ENCODE measurements at places on chromosomes 3 and 15. TPM values are rescaled to one million over a fixed set of nuclear protein-coding genes. Genes with fewer than 3 reads are reported as not detected.
A peak's percentile ranks its signal among the peaks of the same experiment; 100 is the strongest.

The ABHD10 gene
- 13.2 TPM for polyA plus RNA-seq

- peaks cover 35% of the 10 kb centered on the region for H3K4me1 ChIP-seq
- H3K4me3 ChIP-seq = no peak overlapping the region
- no peaks in the 10 kb centered on the region for H3K36me3 ChIP-seq
Observed at GRCh38 chr15:81504170-81504905, 130.3 kb upstream of the TMC3 start.

GRCh38 chr15:59296181-59296617 is 76.5 kb downstream of the MYO1E start:
- H3K4me1 ChIP-seq = peaks cover 79% of the 10 kb centered on the region
- no peaks in the 10 kb centered on the region for H3K27me3 ChIP-seq
- H3K36me3 ChIP-seq = no peaks in the 10 kb centered on the region
- peak overlapping the region; percentile 93 for H3K27ac ChIP-seq
- no peak overlapping the region for H3K4me3 ChIP-seq

- no peak for DNase-seq
- no peaks in the 10 kb centered on the region for H3K36me3 ChIP-seq
- no peak overlapping the region for H3K4me3 ChIP-seq
Observed at GRCh38 chr3:95210878-95211277, 1148.0 kb downstream of the NSUN3 start.

DNA sequence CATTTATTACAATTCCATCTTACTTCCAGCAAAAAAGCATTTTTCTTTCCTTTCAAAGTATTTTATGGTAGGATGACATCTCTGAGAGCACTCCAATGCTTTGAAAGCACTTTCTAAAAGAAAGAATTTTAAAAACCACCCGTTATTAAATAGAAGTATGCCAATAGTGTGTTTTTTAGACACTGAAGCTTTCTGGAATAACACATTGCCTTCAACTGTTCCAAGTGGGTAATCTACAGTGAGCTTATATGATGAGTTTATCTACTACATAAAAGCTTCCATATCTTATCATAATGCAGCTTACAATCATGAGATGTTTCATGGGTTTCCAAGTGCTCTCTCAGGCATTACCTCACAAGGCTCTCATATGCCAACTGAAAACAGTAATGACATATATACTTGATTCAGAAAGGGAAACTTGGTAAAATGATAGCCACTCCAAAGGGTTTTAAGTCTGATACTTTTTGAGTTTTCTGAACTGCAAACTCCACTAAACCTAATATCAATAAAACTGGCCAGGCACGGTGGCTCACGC is 14.1 kb downstream of the CMTM6 start:
- peaks cover 2% of the 10 kb centered on the region for H3K4me1 ChIP-seq
- H3K27me3 ChIP-seq = no peaks in the 10 kb centered on the region
- no peak overlapping the region for H3K27ac ChIP-seq
- peaks cover 4% of the 10 kb centered on the region for H3K36me3 ChIP-seq
- DNase-seq = no peak

The RNF13 gene
- 40.7 TPM for polyA plus RNA-seq

- no peak overlapping the region for H3K27ac ChIP-seq
- no peak overlapping the region for H3K4me3 ChIP-seq
- DNase-seq = no peak
Observed at GRCh38 chr15:54540721-54541120, 562.5 kb downstream of the UNC13C start.

DNA sequence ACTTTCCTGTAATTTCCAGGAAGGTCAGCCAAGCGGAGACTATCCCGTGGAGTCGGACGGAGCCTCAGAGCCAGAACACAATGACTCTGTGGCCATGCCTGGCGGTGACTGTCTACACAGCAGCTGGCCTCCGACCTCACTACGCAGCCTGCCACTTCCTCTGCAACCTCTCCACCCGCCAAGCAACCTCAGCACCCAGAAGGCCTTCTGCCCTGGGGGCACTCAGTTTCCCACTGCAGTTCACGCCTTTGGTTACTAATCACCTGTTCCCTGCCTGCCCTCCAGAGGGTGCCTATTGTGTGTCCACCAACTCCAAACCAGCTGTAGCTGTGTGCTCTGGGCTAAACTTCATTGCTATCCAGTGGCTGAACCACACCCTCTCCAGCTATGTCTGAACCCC is 44.0 kb downstream of the TM2D3 start:
- H3K27me3 ChIP-seq = peaks cover 14% of the 10 kb centered on the region
- DNase-seq = no peak
- H3K4me3 ChIP-seq = no peak overlapping the region
- H3K4me1 ChIP-seq = no peaks in the 10 kb centered on the region

The NEK10 gene
- polyA plus RNA-seq = 0.98 TPM

- H3K4me3 ChIP-seq = no peak overlapping the region
- no peak overlapping the region for H3K27ac ChIP-seq
- DNase-seq = no peak
- H3K27me3 ChIP-seq = no peaks in the 10 kb centered on the region
- H3K36me3 ChIP-seq = no peaks in the 10 kb centered on the region
Observed at GRCh38 chr15:45386420-45386819, 8.1 kb upstream of the GATM start.

- peaks cover 49% of the 10 kb centered on the region for H3K27me3 ChIP-seq
- no peaks in the 10 kb centered on the region for H3K36me3 ChIP-seq
- no peak overlapping the region for H3K4me3 ChIP-seq
Observed at GRCh38 chr15:89419370-89419984, 76.9 kb downstream of the RHCG start.

- H3K4me3 ChIP-seq = no peak overlapping the region
- H3K27me3 ChIP-seq = no peaks in the 10 kb centered on the region
- H3K4me1 ChIP-seq = no peaks in the 10 kb centered on the region
- no peak for DNase-seq
Observed at GRCh38 chr3:134933997-134934396, 138.9 kb downstream of the EPHB1 start.
